ENCODE measurements at places on chromosomes 2 and 18.

DNA sequence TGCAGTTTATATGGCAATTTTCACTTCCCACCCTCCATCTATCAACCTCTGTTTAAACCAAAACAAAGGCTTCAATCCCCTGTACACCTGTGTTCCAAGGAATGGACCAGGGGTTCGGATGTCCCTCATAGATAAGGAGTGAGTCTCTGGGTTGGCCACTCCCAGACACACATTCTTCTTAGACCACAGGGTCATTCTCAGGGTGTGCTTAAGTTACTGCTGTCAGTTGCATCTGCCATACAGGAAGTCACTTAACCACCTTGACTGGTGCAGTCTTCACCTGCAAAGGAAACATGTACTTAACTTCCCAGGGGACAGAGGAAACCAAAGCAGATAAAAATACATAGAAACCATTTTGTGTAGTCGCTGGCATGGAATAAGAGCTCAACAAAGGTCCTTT, 151.0 kb upstream of the NDUFV2 start:
- DNase-seq, result no peak

- no peak for DNase-seq
These were observed 113.1 kb upstream of the HAAO start for GRCh38 chr2:42905341-42906110.

GRCh38 chr2:64478502-64479230, 24.7 kb downstream of the LGALSL start:
- DNase-seq, result no peak

DNA sequence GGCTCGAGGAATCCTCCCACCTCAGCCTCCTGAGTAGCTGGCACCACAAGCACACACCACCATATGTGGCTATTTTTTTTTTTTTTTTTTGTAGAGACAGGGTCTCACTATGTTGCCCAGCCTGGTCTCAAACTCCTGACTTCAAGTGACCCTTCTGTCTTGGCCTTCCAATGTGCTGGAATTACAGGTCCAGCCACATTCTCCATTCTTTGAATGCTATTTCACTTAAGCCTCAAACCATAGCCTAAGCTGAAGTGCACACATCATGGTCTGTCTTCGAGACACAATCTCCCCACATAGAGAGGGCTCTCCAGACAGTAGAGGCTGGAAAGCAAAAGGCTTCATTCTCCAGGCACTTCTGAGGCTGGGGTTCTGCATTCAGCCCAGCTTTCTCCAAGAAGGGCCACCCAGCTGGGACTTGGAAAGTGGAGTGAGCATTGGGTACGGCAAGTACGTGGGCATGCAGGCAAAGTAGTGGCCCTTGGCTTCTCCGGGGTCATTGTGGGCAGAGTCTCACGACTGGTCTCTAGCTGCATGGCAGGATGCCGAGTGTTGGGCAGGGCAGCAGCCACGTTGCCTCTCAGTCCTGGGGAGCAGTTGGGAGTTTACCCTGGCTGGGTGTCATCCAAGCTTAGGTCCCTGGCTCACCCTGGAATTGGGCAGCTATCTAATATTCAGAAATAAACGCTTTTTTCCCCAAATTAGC, 78.2 kb upstream of the SMAD7 start:
- no peak for DNase-seq

DNA sequence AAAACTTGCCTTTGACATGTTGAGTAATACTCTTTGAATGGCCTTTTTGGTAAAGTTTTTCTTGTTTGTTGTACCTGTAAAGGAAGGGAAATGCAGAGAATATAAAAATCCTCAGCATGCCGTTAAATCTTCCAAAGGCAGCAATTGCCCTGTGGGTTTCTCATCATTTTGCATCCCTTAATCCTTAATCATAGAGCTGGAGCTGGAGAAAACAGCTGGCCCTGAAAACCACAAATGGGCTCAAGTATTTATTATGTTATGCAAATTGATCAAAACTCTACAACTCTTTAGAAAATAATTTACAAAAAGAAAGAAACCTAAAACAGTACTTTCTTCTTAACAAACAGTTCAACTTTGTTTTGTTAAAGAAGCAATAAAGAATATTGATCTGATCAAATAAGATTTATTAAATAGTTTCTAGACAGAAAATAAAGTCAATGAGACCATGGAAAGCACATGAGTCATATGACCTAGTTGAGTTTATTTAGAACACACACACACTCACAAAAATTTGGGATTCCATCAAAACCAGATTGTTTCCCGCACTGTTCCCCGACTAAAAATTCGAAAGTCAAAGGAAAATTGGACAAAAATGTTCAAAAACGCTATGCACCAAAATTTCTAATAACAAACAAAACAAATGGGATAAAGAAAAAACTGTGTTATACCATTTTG, 309.0 kb downstream of the GULP1 start:
- no peak for DNase-seq

DNA sequence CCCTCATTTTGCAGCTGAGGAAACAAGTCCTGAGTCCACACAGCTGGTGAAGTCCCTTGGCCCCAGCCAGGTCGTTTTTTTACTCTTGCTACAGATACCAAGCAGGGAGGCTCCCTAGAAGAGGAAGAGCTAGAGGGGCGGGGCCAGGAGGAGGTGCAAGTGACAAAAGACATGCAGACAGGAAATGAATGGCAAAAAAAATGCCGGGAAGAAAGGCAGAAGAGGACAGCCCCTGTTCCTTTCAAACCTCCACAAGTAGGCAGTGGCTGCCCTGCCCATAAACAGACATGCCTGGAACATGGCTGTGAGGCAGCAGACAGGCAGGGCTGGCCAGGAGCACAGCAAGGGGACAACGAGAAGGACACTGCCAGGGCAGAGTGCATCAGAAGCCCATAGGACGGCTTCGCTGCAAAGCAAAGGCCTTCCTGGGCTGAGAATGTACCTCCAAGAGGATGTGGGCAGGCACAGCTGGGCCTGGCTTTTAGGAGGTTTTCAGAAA, 108.7 kb downstream of the ZBTB7C start:
- DNase-seq, result no peak

DNA sequence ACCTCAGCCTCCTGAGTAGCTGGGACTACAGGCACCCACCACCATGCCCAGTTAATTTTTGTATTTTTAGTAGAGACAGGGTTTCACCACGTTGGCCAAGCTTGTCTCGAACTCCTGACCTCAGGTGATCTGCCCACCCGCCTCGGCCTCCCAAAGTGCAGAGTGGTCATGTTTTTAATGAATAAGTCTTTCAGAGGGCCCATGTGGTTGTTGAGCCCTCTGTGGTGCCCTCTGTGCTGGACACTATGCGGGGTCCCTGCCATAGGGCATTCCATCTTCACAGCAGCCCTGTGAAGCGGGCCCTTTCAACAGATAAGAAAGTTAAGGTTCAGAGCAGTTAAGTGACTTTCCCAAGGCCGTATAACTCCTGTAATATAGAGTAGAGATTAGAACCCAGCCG, 25.9 kb downstream of the MYO7B start:
- no peak for DNase-seq

GRCh38 chr2:26936855-26937254, 33.6 kb upstream of the MAPRE3 start:
- DNase-seq, result no peak

GRCh38 chr2:214103276-214104001, 307.4 kb upstream of the VWC2L start:
- no peak for DNase-seq

GRCh38 chr2:30147196-30147714, 448 bp downstream of the YPEL5 start:
- no peak for DNase-seq

- peak; percentile 7 for DNase-seq
These were observed 5.5 kb downstream of the SYT4 start for GRCh38 chr18:43271593-43272432.

GRCh38 chr2:225756198-225756597, 356.7 kb downstream of the NYAP2 start:
- DNase-seq, result no peak

DNA sequence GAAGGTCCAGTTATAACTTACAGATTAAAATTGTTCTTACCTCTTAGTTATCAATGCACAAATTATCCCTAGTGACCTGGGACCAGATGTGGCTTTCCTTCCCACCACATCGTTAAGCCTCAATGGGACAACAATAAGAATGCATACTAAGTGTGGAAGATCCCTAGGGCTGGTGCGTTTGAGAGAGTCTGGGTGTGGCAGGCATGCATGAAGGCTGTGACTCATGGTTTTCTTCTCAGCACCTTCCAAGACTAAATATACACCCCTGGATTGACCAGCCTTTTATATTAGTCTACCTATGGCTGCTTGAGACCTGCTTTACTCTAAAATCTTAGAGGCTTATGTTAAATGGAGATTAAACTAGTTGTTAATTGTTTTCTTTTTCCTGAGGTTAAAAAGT, 261.7 kb upstream of the SLC14A2 start:
- no peak for DNase-seq

DNA sequence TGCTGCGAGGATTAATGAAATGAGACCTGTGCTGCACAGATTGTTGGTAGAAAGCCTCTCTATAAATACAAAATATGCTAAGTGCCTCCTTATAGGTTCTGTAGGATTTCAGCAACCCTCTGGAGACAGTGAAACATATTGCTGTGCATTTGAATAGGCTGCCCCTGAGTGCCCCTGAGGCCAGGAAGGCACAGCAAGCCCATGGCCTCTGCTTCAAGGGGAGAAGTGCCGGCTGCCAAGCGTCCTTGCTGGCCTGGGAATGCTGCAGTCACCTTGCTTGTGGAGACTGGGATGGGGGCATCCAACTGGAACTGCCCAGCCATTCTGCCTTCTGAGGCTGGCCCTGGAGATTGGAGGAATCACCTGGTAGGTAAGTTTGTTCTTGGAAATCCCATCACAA, 397.2 kb upstream of the SMIM21 start:
- no peak for DNase-seq

DNA sequence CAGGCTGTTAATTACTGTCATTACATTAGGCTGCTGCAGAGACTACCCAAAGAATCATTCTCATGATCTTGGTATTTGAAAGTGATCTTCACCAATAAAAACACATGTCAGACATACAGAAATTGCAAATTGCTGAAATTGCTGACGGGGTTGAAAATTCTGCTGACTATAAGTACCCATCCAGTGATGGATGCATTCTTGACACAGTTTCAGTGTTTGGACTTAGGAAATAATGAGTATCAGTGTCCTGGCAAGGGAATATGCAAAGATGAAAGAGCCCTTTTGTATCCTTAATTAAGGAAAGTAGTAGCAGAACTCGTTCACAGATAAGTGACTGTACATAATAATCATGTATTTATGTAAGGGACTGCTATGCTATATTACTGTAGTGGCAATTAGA, 221.1 kb upstream of the ATP5MC3 start:
- DNase-seq, result no peak

DNA sequence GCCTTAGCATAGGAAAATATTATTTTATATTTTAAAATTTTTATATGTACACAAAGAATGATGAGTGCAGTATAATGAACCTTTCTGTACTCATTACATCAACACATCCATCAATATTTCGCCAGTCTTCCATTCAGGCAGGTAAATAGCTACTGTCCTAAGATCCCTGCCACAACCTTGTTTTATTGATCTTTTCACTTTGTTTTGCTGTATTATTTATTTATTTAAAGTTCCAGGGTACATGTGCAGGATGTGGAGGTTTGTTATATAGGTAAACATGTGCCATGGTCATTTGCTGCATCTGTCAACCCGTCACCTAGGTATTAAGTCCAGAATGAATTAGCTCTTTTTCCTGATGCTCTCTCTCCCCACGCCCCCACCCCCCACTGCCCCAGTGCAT, 64.6 kb downstream of the INHBB start:
- DNase-seq, result no peak

DNA sequence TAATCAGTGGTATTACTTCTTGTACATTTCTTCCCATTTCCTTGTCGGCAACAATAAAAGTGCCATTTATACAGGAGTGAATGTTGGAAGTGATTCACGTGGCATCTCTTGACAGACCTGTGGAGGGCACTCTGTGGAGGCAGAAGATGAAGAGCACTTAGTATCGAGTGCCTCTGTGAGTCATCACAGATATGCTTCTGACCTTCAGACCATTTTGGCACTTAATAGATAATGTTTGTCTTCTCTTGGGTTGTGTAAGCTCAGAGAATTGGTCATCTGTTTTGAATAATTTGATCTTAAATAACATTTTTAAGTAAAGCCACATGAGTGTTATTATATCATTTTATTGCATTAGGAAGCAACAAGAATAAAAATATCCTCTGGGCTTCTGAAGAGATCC, 305.5 kb downstream of the PTPRM start:
- no peak for DNase-seq

GRCh38 chr2:44934038-44934982, 7.2 kb upstream of the SIX3 start:
- no peak for DNase-seq

- DNase-seq, result no peak
These were observed 54.3 kb downstream of the TTC21B start for GRCh38 chr2:165899311-165899710.

GRCh38 chr2:62408241-62408677, 97.7 kb downstream of the TMEM17 start:
- no peak for DNase-seq

GRCh38 chr2:173996766-173997165, 31.6 kb upstream of the SP3 start:
- no peak for DNase-seq

DNA sequence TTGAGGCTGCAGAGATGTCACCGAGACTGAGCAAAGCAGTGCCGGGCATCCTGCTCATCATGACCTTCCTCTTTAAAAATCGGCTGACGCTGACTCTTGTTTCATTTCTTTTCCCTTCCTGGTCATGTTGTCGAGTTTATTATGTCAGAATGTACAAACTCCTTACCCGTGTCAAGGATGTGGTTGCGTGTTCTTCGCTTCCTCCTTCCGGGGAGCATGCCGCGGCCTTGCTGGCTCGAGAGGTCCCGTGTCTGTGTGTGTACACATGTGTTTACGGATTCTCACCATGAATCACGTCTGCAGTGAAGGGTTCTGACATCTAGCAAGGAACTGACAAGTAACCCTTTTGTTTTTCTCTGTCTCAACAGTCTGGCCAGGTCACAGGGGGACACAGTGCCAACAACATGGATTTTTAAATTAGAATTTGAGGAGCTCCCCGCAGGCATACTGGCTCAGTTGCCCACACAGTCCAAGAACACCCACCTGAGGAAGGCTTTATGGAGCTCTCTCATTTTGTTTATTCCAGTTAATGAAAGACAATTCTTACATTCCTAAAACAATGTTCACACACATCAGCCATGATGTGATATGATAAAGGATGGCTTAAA, 60.2 kb downstream of the MYT1L start:
- no peak for DNase-seq

DNA sequence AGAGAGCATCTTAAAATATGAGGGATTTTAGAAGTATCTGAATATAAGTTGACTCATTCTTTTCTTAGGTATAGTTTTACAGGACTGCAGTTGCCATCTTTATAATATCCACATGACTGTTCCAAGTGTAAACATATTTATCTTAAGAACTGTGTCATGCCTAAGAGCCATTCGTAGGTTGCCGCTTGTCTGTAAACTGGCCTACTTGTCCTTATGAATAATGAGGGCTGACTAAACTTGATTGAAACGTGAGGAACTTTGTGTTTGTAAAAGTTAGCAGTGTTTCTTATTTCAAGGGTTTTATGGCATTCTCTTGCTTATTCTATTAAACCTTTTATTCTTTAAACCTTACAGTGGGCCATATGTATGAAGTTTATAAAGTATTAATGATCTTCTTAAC, 99.6 kb downstream of the MAP3K20 start:
- no peak for DNase-seq

GRCh38 chr2:48496849-48497248, 33.1 kb upstream of the STON1 start:
- DNase-seq, result peak; percentile 80

GRCh38 chr2:171702781-171703556, 15.7 kb downstream of the DYNC1I2 start:
- no peak for DNase-seq
